Smooth muscle cell of the umbilical artery (primary cell): ENCODE measurements at places on chromosomes 16 and 17. TPM values are rescaled to one million over a fixed set of nuclear protein-coding genes. Genes with fewer than 3 reads are reported as not detected.

The MPP2 gene
- 7.9 and 8.3 TPM in 2 replicates for total RNA-seq

The NPIPA3 gene
- 0.37 and 0.59 TPM in 2 replicates for total RNA-seq

The STRADA gene
- 21.1 and 23.8 TPM in 2 replicates for total RNA-seq

The CD7 gene
- 0.30 TPM in 1 of 2 replicates, not detected in the other for total RNA-seq

The SYT17 gene
- total RNA-seq, result 0.05 TPM in 1 of 2 replicates, not detected in the other

The ZNF319 gene
- total RNA-seq, result 3.9 and 6.2 TPM in 2 replicates

The AANAT gene
- total RNA-seq, result 0.37 TPM in 1 of 2 replicates, not detected in the other

The ASPA gene
- 0.05 and 0.30 TPM in 2 replicates for total RNA-seq

The SLC16A13 gene
- 0.59 and 1.2 TPM in 2 replicates for total RNA-seq

The RAB34 gene
- 133 and 148 TPM in 2 replicates for total RNA-seq

The TMEM238L gene
- not detected in 2 replicates for total RNA-seq

The HCRT gene
- total RNA-seq, result not detected in 2 replicates

The TMIGD1 gene
- not detected in 2 replicates for total RNA-seq

The ABCC3 gene
- total RNA-seq, result 5.6 and 9.1 TPM in 2 replicates

The EPX gene
- total RNA-seq, result not detected in 2 replicates

The KRT27 gene
- not detected in 2 replicates for total RNA-seq

The GNAO1 gene
- 0.14 and 0.30 TPM in 2 replicates for total RNA-seq

The RUNDC3A gene
- 0.09 and 0.59 TPM in 2 replicates for total RNA-seq

The MT1E gene
- 51.1 and 79.6 TPM in 2 replicates for total RNA-seq

The KRTAP3-2 gene
- not detected in 2 replicates for total RNA-seq

The C16orf92 gene
- not detected in 2 replicates for total RNA-seq

The INO80E gene
- 16.9 and 20.3 TPM in 2 replicates for total RNA-seq

The SDR42E1 gene
- total RNA-seq, result under 0.01 and 0.18 TPM in 2 replicates

The CSF3 gene
- 2.3 and 3.9 TPM in 2 replicates for total RNA-seq
